ENCODE measurements at places on chromosomes 7 and 10. TPM values are rescaled to one million over a fixed set of nuclear protein-coding genes. Genes with fewer than 3 reads are reported as not detected.

Gene ADIRF
- polyA plus RNA-seq = 10.9 TPM

Gene ARMC3
- polyA plus RNA-seq = not detected

Gene ALOX5
- 0.04 TPM for polyA plus RNA-seq

DNA sequence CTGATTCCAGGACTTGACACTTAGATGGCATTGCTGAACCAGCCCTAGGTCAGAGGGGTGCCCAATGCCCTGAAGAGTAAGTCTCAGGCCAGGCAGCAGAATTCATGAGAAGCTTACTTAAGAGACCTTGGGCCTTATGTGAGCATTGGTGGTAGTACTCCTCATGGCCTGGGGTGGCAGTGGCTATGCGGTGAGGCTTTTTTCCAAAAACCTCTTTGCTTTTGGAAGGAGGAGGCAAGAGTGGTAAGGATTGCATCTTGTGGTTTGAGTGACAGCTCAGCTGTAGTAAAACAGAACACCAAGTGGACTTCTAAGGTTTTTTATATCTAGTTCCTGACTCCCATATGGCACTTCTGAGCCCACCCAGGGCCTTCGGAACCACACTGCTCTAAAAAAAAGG lies 459.0 kb upstream of the STEAP1 start:
- no peak overlapping the region for H3K4me3 ChIP-seq
- no peaks in the 10 kb centered on the region for H3K4me1 ChIP-seq
- H3K27ac ChIP-seq = no peak overlapping the region
- no peak for DNase-seq
- no peaks in the 10 kb centered on the region for H3K36me3 ChIP-seq
- no peaks in the 10 kb centered on the region for H3K27me3 ChIP-seq

GRCh38 chr7:40500219-40500618 lies 365.4 kb downstream of the SUGCT start:
- H3K4me1 ChIP-seq = no peaks in the 10 kb centered on the region
- no peaks in the 10 kb centered on the region for H3K36me3 ChIP-seq
- DNase-seq = no peak
- H3K4me3 ChIP-seq = no peak overlapping the region
- H3K27ac ChIP-seq = no peak overlapping the region
- no peaks in the 10 kb centered on the region for H3K27me3 ChIP-seq

- H3K27me3 ChIP-seq = no peaks in the 10 kb centered on the region
- H3K27ac ChIP-seq = no peak overlapping the region
- H3K4me3 ChIP-seq = no peak overlapping the region
- no peak for DNase-seq
- H3K36me3 ChIP-seq = no peaks in the 10 kb centered on the region
Measured at GRCh38 chr10:124957404-124957947, 15.6 kb downstream of the ZRANB1 start.
